Activated T-helper 1 cell treated with anti-CD3 and anti-CD28 coated beads, Interleukin-12 subunit alpha, Interleukin-12 subunit beta, Interleukin-2, Interleukin-4 antibody, amounts not matched to agents 30 ng/mL and 10 ng/mL and 1 ng/mL, durations not matched to agents 14 hours and 24 hours and 36 hours (primary cell): ENCODE measurements at places on chromosomes 16 and 17. TPM values are rescaled to one million over a fixed set of nuclear protein-coding genes. Genes with fewer than 3 reads are reported as not detected.

SPEM1 gene
- total RNA-seq: not detected in 2 replicates

MEFV gene
- not detected in 2 replicates for total RNA-seq

ANKFN1 gene
- not detected in 2 replicates for total RNA-seq

SREBF1 gene
- total RNA-seq: 167 and 172 TPM in 2 replicates

SHISA9 gene
- total RNA-seq: 0.18 TPM in 1 of 2 replicates, not detected in the other

AURKB gene
- 82.2 and 88.7 TPM in 2 replicates for total RNA-seq

SMIM22 gene
- not detected in 2 replicates for total RNA-seq

LHX1 gene
- 0.17 and 0.36 TPM in 2 replicates for total RNA-seq

UQCRC2 gene
- 235 and 260 TPM in 2 replicates for total RNA-seq

CDK5R1 gene
- total RNA-seq: 6.1 and 7.1 TPM in 2 replicates

CFAP119 gene
- total RNA-seq: 4.4 and 5.6 TPM in 2 replicates

KRT39 gene
- not detected in 2 replicates for total RNA-seq

FLOT2 gene
- 92.2 and 98.8 TPM in 2 replicates for total RNA-seq

USP43 gene
- total RNA-seq: not detected in 2 replicates

OR3A2 gene
- 0.24 and 0.47 TPM in 2 replicates for total RNA-seq

C1QL1 gene
- total RNA-seq: 0.39 and 0.54 TPM in 2 replicates

KRT28 gene
- total RNA-seq: not detected in 2 replicates

NPIPA8 gene
- total RNA-seq: 0.29 and 0.44 TPM in 2 replicates

GFER gene
- 46.2 and 54.0 TPM in 2 replicates for total RNA-seq

CPHXL2 gene
- not detected in 2 replicates for total RNA-seq

SEZ6L2 gene
- 0.16 and 0.32 TPM in 2 replicates for total RNA-seq

TBC1D26 gene
- total RNA-seq: 0.05 TPM in 1 of 2 replicates, not detected in the other

P2RX5 gene
- 133 and 143 TPM in 2 replicates for total RNA-seq

GAS2L2 gene
- total RNA-seq: 0.08 TPM in 1 of 2 replicates, not detected in the other

GTF3C1 gene
- total RNA-seq: 66.5 and 69.9 TPM in 2 replicates
